Activated T-cell treated with anti-CD3 and anti-CD28 coated beads for 1 hour (primary cell): ENCODE measurements at places on chromosomes 2 and 18.

- no peak for DNase-seq
Measured at GRCh38 chr2:96965781-96966514, 20.4 kb downstream of the FAM178B start.

GRCh38 chr2:118371515-118371914 is 283.2 kb downstream of the INSIG2 start:
- no peak for DNase-seq

DNA sequence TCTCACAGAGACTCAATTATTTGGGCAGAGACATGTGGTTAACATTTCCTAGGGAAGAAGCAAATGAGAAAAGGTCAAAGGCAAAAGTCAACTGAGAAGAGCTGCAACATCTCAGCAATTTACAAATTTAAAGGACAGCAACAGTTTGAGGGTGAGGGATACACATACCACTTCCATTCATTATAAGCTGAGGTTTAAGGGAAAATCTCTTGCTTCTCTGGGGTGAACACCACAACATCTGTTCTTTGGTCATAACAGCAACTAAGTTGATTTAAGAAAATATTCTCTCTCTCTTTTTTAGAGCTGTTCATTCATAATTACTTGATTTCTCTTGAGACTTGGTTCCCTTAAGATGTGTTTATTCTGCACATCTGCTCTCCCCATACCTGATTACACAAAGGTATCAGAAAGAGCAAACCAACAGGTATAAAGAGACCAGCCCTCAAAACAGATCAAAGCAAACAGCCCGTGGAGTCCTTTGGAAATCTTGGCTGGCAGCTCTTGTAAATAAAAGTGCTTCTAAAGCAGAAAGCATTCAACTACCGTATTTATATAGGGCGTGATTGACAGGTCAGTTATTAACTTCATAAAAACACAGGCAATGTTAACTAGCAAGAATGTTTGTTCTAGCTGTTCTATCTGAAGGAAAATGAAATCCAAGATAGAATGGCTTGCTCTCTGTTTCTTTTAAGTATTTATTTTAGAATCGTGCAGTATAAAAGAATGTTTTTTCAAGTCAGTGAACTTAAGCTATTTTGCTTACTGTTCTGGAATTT is 132.8 kb downstream of the THADA start:
- no peak for DNase-seq

DNA sequence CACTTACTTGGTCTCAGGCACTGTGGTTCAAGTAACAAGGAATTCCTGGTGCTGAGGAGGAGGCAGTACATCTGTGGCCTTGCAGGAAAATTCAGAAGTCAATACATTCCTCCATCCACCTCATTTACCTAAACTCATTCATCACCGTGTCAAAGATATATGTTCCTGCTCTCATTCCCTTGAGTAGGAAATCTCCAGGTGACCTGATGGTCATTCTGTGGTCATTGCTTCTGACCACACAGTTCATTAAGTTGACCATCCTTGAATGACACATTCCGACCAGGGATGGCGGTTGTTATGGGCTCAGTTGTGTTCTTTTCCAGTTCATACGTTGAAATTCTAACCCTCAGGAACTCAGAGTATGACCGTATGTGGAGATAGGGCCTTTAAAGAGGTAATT is 2.1 kb upstream of the STK17B start:
- DNase-seq = no peak

- DNase-seq = no peak
Measured at GRCh38 chr2:20611077-20611843, 39.6 kb downstream of the HS1BP3 start.

- DNase-seq = no peak
Measured at GRCh38 chr2:20796374-20796791, 26.5 kb downstream of the LDAH start.

- no peak for DNase-seq
Measured at GRCh38 chr2:100887713-100888495, 68.0 kb downstream of the NPAS2 start.

DNA sequence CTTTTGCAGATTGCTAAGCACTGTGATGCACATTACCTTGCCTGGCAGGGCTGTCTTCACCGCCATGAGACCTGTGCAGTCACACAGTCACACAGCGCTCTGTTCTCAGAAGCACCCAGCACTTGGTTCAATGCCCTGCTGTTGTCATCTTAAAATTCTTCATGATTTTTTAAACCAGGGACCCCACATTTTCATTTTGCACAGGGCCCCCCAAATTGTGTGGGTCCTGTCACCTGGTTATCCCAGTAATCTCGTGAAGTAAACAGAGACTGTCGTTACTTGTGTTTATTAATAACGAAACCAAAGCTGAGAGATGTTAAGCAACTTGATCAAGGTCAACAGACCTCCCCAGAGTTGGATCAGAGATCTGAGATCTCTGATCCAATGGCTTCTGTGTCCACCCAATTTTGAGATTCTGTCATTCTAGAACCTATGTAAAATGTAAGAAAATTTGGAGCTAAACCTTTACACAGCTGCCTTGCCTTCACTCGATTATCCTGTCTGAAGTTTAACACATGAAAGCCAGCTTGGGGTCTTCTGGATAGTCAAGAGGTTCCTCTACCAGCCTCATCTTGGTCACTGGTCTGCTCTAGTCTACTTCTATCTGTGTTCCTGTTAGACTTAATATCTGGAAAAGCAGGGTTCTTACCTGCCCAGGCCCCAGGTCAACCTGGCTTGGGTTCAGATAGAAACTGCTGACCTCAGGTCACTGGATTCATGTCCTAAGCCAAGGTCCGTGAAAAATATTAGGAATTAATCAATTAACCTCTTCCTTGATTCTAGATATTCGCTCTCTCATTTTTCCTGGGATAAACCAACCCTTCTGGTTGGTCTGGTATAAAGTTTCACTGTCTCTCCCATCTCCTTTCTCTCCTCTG is 13.7 kb upstream of the TTC39C start:
- DNase-seq = no peak

GRCh38 chr18:49778826-49779465 is 34.4 kb downstream of the ACAA2 start:
- no peak for DNase-seq

DNA sequence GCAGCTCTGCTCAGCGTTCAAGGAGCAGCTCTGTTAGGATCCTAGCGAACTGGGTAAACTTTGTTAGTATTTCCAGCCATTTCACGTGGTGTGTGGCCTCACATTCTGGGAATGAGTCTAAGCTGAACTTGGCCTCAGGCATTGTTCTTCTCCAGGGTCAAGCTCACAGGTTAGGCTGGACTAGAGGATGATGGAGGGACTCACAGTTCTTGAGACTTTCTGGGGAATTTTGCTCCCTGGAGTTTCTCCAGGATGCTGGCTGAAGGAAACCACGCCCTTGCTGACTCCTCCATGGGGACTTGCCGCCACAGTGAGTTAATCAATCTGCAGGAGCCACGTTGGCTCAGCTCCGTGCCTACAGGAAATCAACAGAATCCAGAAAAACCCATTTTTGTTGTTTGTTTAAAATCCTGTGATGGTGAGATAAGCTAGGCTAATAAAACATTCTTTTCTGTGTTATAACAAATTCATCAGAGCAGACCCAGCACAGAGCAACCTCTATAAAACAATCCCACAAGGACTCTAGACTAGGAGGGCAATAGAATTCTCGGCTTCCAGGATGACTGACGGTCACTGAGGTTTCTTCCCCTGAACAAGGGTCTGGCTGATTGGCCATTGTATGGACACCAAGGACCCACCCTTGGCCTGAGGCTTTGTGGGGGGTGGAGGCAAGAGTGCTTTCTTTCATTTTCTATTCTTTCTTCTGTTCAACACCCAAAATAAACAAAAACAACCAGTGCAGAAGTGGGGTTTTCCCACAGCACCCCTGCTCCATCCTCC is 12.6 kb downstream of the CNDP1 start:
- no peak for DNase-seq

GRCh38 chr2:218323526-218324472 is 31.5 kb upstream of the TMBIM1 start:
- no peak for DNase-seq
